ENCODE measurements at places on chromosomes 6 and 20. TPM values are rescaled to one million over a fixed set of nuclear protein-coding genes. Genes with fewer than 3 reads are reported as not detected.

The NKX2-2 gene
- total RNA-seq: not detected

The FAM229B gene
- total RNA-seq: 4.5 TPM

The HIVEP1 gene
- total RNA-seq: 31.1 TPM

DNA sequence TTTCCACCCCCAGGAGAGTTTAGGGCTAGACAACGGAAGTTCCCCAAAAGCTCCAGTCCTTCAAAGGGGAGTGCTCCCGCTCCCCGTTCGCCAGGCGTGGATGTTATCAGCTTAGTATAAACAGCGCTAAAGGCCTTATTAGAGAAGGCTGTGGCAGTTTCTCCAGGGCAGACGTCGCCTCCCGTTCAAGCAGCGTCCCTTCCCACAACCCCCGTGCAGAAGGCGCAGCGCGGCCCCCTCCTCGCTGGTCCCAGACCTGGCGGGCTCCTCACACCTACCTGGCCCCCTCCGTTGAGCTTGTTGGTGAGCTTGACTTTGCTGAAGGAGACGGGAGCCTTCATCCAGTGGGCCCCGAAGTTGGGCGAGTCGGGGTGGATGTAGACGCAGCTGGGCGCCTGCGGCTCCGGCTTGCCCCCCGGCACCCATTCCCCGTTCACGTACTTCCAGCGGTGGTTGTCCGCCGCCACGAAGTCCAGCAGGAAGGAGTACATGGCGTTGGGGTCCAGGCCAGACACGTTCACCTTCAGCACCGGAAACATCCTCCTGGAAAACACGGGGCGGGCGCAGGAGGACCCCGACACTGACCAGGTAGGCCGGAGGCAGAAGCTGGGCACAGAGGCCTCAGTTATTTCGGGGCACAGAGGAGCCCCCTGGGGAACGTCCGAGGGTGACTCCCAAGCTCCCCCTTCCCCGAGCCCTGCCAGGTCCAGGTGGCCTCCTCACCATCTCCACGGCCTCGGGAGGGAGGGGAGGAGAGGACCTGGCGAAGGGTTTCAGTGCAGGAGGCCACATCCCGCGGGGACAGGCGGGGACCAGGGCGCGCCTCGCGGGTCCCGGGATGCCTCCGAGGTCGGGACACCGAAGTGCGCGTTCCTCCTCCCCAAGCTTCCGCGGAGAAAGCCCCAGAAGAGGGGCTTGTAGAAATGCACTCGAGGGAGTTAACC, 1.1 kb downstream of the TBXT start:
- DNase-seq: no peak

GRCh38 chr20:24657196-24657595, 187.8 kb downstream of the SYNDIG1 start:
- DNase-seq: no peak

The DPM1 gene
- total RNA-seq: 51.8 TPM

The AIF1 gene
- 63.4 TPM for total RNA-seq

GRCh38 chr20:58078741-58079522, 149.5 kb downstream of the ANKRD60 start:
- DNase-seq: peak; percentile 15

The AARS2 gene
- 23.7 TPM for total RNA-seq

The CYP39A1 gene
- not detected for total RNA-seq

The MYT1 gene
- total RNA-seq: not detected

- DNase-seq: no peak
Observed at GRCh38 chr6:40325041-40325440, 262.1 kb downstream of the LRFN2 start.

GRCh38 chr6:76035713-76036112, 36.7 kb downstream of the IMPG1 start:
- no peak for DNase-seq
